ENCODE measurements at places on chromosomes 11 and 22.

DNA sequence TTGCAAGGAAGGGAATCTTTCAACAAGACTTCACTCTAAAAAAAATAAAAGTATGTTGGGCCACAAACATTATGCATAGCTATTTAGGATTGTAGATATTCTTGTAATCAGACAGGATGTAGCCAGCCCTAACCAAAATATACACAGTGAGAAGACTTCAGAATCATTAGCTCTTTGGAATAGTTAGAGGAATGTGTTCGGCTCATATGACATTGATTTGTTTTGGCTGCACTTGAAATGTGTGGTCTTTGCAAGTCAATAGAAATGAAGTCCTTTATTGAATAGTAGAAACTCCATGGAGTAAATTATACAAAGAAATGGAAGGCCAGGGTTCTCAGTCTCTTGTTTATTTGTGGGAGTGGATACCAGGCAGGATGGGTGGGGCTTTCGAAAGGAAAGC, 692.1 kb downstream of the NTM start:
- no peak for DNase-seq

GRCh38 chr22:17164392-17165024, 5.4 kb upstream of the HDHD5 start:
- no peak for DNase-seq

DNA sequence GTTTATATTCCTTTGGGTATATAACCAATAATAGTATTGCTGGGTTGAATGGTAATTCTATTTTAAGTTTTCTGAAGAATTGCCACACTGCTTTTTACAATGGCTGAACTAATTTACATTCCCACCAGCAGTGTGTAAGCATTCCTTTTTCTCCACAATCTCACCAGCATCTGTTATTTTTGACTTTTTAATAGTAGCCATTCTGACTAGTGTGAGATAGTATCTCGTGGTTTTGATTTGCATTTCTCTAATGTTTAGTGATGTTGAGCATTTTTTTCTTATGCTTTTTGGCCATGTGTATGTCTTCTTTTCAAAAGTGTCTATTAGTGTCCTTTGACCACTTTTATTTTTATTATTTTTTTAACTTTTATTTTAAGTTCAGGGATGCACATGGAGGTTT, 275.3 kb downstream of the METTL15 start:
- DNase-seq, result no peak

DNA sequence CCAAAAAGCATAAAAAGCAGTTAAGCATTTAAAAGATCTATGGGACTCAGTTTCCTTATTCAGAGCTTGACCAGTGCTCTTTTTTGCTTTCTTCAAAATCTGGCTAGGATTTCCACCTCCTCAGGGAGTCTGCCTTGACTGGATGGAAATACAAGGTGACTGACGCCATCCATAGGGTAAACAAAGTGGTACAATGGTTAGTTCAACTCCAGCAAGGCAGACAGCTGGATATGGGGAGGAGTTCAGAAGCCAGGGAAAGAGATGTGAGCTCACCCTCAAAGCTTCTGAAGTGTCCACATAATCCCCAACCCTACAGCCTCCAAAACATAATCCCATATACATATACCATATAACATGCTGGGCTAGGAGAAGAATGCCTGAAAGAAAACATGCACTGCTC, 52.0 kb downstream of the KIRREL3 start:
- no peak for DNase-seq

DNA sequence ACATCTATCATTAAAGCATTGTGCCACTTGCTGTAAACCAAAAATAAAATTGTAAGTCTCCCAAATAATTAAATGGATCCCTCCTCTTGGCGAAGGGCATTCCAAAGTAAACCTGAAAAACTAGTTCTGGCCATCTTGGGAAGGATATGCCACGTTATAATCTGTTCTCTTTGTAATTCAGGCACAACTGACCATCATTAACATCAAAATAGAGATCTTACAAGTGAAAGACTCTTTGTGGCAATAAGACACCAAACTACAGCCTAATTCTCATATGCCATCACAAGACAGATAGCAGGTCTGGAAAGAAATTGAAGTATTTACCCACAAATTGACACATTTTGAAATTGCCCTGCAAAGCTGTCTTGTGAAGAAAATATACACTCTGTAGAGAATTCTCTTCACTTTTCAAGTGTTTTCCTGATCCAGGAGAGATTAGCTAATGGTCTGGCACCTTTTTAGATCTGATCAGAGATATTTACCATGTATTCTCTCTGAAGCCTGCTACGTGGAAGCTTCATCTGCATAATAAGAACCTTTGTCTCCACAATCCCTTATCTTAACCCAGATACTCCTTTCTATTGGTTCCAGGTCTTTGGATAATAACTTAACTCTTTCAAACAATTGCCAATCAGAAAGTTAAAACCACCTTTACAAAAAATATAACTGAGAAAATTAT, 630.4 kb upstream of the CCDC179 start:
- no peak for DNase-seq

DNA sequence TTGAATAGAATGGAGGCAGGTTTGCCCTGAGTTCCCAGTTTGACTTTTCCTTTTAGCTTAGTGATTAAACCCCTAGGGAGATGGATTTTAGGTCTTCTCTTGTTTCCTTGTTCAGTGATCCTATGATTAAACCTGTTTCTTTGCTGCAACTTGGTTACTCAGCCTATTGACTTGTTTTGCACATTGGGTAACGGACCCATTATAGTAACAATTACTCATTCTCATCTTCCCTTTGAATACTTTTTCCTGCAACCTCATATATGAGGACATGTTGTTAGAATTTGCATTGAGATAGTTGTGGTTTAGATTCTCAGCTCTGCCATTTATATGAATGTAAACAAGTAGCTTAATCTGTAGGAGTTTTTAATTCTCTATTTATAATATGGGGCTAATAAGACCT, 489.2 kb upstream of the CNTN5 start:
- no peak for DNase-seq

- DNase-seq, result no peak
These were observed 11.3 kb downstream of the P2RY6 start for GRCh38 chr11:73283276-73284000.

GRCh38 chr11:16917941-16918340, 96.3 kb downstream of the PLEKHA7 start:
- no peak for DNase-seq

- no peak for DNase-seq
These were observed 47.1 kb downstream of the LARGE1 start for GRCh38 chr22:33873186-33873585.

- no peak for DNase-seq
These were observed 20.1 kb downstream of the ST14 start for GRCh38 chr11:130179396-130180306.

DNA sequence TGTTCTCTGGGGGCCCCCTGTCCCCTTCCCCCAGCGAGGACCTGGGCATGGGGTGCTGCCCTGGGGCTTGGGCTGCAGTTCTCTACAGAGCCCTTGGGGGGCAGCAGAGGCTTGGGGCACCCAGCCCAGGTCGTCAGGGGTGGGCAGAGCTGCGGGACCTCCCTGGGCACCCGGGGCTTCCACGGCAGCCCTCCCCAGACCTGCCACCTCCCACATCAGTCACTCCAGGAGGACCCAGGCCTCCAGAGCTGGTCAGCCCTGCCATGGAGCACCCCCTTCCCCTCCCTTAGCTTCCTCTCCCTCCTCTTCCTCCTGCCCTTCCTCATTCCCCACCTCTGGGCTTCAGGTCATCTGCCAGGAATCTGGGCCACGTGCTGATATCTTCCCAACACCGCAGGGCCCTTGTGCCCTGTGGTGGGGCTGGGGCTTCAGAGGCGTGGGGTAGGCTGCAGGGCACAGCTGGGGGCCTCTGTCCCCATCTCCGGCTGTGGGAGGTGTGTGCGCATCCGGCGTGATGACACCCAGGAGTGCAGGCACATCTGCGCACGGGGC, 5.8 kb downstream of the TSPAN4 start:
- no peak for DNase-seq

DNA sequence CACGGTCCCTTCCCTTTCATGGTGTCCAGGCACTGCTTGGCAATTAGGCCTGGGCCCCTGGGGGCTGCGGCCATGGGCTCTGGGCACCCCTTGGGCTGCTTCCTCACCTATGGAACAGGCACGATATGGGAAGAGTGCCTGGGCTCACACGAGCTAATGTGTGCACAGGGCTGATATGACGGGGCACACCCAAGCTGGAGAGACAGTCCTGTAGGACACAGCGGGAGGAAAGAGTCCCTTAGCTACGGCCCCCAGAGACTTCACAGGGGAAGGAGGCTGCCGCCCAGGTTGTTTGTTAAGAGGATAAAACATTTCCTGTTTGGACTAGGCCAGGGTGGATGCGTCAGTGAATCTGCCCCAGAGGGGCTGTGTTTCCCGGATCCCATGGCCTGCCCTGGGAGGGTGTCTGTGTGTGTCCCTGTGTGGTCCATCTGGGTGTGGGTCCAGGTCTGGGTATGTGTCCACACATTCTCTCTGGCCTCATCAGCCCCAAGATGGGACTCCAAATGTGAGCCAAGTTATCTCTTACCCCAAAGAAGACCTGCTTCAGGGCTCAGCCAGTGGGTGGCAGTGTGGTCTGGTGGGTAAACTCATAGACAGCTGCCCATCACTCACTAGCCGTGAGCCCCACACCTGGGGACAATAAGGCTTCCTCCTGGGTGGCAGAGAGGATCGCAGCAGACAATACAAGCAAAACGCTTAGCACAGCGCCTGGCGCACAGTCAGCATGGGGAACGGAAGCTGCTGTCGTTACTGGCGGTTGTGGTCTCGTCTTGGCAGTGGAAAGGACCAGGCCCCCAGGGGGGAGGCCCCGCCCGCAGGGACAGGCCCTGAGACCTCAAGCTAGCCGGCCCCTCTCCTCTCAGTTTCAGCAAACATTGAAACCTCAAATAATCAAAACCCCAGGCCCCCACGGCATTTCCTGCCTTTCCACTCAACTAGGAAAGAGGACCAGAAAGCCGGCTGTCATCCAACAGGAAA, 3.2 kb upstream of the EMID1 start:
- no peak for DNase-seq

- DNase-seq, result no peak
These were observed 338.6 kb downstream of the SHANK2 start for GRCh38 chr11:70913715-70914231.

GRCh38 chr11:72083414-72083813, 2.8 kb downstream of the LRRC51 start:
- no peak for DNase-seq
